ENCODE measurements at places on chromosomes 3 and 15.

- H3K4me1 ChIP-seq: peaks cover 28% of the 10 kb centered on the region
- no peaks in the 10 kb centered on the region for H3K36me3 ChIP-seq
- no peaks in the 10 kb centered on the region for H3K27me3 ChIP-seq
- no peak overlapping the region for H3K4me3 ChIP-seq
- DNase-seq: peak; percentile 42
- H3K27ac ChIP-seq: no peak overlapping the region
Measured at GRCh38 chr3:16824081-16824696, 60.6 kb upstream of the PLCL2 start.

DNA sequence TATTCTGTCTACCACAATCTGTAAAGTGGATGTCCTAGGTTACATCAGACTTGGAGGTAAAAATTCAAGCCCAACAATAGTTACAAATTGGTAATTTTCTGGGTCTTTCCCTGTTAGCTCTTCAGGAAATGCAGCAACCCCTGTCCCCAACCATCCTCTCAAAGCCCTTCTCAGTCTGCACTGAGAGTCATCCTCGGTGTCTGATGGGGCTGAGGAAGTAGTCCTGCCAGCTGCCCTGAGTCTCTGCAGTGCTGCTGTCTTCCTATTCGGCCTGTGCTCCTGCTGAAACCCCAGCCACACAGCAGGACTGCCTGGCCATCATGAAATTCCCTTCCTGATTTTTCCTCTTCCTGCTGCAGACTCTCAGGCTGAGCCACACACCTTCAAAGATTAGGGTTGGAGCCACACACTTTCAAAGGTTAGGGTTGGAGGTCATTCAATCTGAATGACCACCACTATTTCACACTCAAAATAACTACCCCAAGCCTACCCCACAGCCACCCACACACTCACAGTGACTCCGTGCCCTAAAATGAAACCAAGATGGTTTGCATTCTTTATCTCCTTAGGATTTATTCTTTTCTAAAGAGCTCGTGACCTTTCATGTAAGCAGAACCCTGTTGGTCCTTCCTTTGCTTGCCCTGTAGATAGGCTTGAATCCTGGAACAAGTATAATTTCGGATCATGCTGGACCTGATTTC is 17.6 kb downstream of the TRIM42 start:
- DNase-seq: no peak
- H3K4me3 ChIP-seq: no peak overlapping the region
- no peaks in the 10 kb centered on the region for H3K36me3 ChIP-seq
- H3K27me3 ChIP-seq: no peaks in the 10 kb centered on the region
- no peak overlapping the region for H3K27ac ChIP-seq

DNA sequence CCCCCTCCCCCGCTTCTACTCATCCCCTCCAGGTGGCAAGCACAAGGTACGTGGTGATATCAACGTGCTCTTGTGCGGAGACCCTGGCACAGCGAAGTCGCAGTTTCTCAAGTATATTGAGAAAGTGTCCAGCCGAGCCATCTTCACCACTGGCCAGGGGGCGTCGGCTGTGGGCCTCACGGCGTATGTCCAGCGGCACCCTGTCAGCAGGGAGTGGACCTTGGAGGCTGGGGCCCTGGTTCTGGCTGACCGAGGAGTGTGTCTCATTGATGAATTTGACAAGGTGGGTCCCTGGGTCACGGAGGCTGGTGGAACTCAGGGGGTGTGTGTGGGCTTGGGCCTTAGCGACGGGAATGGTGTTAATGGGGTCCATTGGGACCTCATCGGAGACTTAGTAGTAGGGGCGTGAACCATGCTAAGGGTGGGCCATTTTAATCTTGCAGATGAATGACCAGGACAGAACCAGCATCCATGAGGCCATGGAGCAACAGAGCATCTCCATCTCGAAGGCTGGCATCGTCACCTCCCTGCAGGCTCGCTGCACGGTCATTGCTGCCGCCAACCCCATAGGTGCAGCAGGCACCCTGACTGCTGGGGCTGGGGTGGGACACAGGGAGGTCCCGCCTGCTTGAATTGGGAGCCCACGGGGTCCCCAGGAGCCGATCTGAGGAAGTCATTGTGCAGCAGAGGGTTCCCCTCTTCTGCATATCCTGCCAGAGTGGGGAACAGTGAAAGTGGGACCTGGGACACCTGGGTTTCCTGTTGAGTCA is 12.0 kb upstream of the PODXL2 start:
- H3K27ac ChIP-seq: no peak overlapping the region
- no peaks in the 10 kb centered on the region for H3K27me3 ChIP-seq
- no peak for DNase-seq
- no peaks in the 10 kb centered on the region for H3K4me1 ChIP-seq
- H3K4me3 ChIP-seq: no peak overlapping the region

GRCh38 chr3:81416812-81417211 is 344.6 kb downstream of the GBE1 start:
- no peaks in the 10 kb centered on the region for H3K4me1 ChIP-seq
- no peaks in the 10 kb centered on the region for H3K27me3 ChIP-seq
- DNase-seq: no peak
- no peak overlapping the region for H3K4me3 ChIP-seq
- H3K27ac ChIP-seq: no peak overlapping the region

DNA sequence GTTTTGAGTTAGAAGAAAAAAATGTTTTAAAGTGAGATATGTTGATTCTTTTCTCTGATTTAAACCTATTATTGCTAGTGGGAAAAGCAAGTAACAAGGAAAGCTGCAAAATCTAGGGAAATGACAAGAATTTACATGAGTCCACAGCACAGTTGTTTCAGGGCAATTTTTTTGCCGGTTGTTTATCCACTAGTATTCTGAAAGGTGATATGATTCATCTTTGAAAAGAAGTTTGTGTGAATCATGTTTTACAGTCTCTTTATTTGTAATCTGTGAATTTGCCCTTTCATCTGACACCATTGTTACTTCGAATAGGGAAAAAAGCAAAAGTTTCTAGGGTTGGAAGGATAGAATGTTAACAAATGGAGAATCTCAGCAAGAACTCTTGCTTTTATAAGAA is 894.7 kb downstream of the OTOL1 start:
- H3K4me3 ChIP-seq: no peak overlapping the region
- no peaks in the 10 kb centered on the region for H3K36me3 ChIP-seq
- no peak overlapping the region for H3K27ac ChIP-seq
- no peak for DNase-seq
- H3K27me3 ChIP-seq: no peaks in the 10 kb centered on the region

DNA sequence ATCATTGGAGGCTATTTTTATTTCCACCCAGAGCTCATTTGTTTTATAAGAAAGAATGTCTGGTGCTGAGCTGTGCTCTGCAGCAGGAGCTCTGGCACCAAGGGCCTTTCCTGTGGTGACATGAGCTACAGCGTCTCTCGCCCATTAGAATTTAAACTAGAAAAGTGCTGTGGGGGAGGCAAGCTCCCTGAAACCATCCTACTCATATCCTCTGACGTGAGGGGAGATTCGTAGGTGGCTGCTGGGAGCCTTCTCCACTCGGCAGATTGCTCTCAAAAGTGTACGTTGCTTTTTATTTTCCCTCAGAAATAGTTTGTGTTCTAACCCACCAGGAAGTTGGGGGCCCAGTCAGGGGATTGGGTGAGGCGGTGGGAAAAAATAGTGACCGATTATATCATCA is 76.3 kb upstream of the ARHGEF3 start:
- H3K27ac ChIP-seq: peak overlapping the region; percentile 94
- peaks cover 25% of the 10 kb centered on the region for H3K36me3 ChIP-seq
- DNase-seq: peak; percentile 79
- H3K4me3 ChIP-seq: peak overlapping the region; percentile 64

DNA sequence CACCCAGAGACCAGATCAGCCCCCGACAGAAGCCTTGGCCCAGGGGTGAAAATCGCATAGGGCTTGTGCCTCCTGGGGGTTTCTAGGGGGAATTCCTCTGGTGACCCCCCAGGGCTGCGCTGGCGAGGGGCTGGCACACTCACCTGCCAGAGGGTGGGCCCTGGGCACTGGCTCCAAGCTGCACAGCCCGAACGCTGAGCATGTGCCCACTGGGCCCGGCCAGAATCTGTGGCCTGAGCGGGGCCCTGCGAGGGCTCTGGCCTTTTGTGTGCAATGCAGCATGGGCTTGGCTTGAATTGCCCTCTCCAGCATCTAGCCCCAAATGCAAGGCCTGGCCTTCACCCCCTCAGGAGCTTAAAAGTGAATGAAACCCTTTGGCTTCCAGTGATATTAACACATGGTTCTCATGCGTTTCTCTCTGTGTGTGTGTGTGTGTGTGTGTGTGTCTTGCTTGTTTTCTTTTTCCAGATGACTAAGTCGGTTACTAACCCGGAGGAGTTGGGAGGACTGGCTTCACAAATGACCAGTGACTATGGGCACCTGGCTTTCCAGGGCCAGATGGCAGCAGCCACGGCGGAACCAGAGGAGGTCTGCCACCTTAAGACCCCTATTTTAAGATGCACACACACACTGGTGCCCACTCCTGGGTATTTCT is 259.1 kb upstream of the TPM1 start:
- H3K27ac ChIP-seq: no peak overlapping the region
- H3K36me3 ChIP-seq: no peaks in the 10 kb centered on the region
- no peak overlapping the region for H3K4me3 ChIP-seq
- no peak for DNase-seq
- no peaks in the 10 kb centered on the region for H3K4me1 ChIP-seq
- no peaks in the 10 kb centered on the region for H3K27me3 ChIP-seq

Measured in activated CD4-positive, alpha-beta T cell treated with anti-CD3 and anti-CD28 coated beads for 36 hours (primary cell).